Renal cortical epithelial cell (primary cell): ENCODE measurements at places on chromosomes 11 and 22. TPM values are rescaled to one million over a fixed set of nuclear protein-coding genes. Genes with fewer than 3 reads are reported as not detected.

- DNase-seq, result no peak
Measured at GRCh38 chr22:28147401-28147800, 228.3 kb upstream of the PITPNB start.

- DNase-seq, result peak; percentile 94
Measured at GRCh38 chr11:10454878-10455631, at the start of gene AMPD3. TSS of gene AMPD3 (plus strand) at chr11:10455264. CDS start at chr11:10461520, 6,256 bp downstream.

DNA sequence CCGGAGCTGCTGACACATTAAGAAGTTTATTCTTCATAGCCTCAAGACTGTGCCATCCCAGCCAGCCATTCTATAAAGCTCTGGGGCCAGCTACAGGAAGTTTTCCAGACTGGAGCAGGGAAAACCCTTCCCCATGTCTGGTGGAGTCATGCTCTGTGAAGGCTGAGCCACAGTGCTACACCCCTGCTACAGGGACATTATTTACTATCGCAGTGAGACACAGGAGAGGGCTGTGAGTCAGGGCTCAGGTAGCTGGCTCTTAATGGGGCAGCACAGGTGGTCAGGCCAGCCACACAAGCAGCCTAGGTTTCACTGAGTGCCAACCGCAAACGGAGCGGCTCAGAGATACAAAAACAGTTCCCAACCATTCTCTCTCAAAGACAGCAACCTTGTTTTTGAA lies 12.1 kb downstream of the HPS4 start:
- peak; percentile 97 for DNase-seq

DNA sequence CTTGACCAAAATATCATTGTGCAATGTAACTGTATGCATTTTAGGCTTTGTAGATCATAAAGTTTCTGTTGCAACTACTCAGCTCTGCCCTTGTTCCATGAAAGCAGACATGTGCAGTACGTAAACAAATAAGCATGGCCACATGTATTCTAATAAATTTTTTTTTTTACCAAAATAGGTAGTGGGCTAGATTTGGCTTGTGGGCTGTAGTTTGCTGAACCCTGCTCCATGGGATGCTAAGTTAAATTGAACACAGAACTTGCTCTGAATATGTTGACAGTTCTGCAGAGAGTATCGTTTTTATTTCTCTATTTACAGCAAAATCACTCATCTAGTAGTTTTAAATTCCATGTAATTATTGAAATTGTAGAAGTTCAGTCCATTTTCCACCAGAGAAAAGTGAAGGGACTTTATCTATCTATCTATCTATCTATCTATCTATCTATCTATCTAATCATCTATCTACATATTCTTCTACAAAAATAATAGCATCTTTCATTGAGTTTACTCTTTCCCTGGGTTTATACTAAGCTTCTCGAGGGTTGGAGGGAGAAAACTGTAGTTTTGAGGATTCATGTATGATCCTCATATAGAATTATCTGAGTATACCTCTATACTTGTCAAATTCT lies 9.5 kb upstream of the OOSP4A start:
- DNase-seq, result no peak

GRCh38 chr11:8371516-8371884 lies 107.8 kb upstream of the LMO1 start:
- DNase-seq, result no peak

DNA sequence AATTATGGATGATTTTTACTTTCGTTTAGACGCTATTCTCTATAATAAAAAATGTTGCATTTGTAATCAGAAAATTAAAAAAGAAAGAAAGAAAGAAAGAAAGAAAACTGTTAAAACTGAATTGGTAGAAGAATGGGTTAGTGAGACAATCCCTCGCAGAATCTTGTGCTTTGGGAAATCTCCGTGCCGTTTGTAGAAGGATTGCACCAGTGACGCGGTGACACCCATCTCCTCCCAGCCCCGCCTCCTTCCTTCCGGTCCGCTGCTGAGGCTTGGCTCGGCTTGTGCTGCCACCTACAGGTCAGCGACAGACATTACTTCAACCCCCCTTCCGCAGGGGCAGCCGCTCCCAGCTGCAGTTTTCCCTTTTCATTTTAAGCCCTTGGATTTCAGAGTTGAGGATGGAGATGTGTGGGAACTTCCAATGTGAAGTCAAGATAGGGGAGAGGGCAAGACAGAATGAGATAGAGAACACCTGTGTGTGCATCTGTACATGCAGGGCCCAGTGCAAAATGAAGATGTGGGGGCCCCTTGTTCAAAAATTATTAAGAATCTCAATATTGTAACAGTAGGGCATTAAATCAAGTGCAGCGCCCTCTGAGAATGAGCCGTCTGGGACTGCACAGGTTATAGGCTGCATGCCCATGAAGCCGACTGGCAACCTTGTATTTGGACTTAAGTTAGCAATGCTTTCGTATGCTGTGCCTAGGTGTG lies 41.1 kb downstream of the TST start:
- DNase-seq, result peak; percentile 62

- no peak for DNase-seq
Measured at GRCh38 chr11:1308743-1309497, 512 bp downstream of the TOLLIP start.

DNA sequence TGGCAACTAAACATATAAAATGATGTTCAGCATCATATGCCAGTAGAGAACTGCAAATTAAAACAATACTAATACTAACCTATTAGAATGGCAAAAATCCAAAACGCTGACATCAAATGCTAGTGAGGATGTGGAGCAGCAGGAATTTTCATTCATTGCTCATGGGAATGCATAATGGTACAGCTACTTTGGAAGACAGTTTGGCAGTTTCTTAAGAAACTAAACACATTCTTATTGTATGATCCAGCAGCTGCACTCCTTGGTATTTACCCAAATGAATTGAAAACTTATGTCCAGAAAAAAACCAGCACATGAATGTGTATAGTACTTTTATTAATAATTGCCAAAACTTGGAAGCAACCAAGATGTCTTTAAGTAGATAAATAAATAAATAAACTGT lies 258.0 kb downstream of the TENM4 start:
- DNase-seq, result no peak

GRCh38 chr11:69361048-69361447 lies 67.1 kb downstream of the MYEOV start:
- DNase-seq, result no peak

GRCh38 chr11:117884994-117885393 lies 8.5 kb upstream of the FXYD6 start:
- peak; percentile 47 for DNase-seq

DNA sequence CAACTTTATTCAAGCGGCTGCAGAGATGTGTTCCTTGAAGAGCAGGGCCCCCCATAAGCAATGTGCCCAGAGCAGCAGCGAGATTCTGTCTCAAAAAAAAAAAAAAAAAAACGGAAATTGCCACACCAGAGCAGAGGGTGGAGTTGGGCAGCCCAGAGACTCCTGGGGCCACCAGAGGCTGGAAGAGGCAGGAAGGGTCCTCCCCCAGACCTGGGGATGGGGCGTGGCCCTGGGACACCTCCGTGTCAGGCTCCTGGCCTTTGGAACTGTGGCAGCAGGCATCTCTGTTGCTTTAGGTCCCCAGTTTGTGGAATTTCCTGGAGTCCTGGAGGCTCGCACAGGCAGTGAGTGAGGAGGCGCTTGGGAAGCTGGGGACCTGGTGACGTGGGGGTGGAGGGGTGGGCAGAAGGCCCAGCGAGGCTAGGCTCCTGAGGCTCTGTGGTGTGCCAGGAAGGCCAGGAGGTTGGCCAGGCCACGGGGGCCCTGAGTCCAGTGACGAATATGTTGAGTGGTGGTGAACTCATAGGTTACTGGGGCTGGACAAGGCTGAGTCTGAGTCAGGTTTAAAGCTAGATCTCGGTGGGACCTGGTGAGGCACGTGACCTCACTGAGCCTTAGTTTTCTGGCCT lies 735.6 kb downstream of the BRD1 start:
- no peak for DNase-seq

- no peak for DNase-seq
Measured at GRCh38 chr11:58134151-58134550, 8.8 kb upstream of the OR9I1 start.

- no peak for DNase-seq
Measured at GRCh38 chr11:47569646-47570045, 4.2 kb downstream of the PTPMT1 start.

DNA sequence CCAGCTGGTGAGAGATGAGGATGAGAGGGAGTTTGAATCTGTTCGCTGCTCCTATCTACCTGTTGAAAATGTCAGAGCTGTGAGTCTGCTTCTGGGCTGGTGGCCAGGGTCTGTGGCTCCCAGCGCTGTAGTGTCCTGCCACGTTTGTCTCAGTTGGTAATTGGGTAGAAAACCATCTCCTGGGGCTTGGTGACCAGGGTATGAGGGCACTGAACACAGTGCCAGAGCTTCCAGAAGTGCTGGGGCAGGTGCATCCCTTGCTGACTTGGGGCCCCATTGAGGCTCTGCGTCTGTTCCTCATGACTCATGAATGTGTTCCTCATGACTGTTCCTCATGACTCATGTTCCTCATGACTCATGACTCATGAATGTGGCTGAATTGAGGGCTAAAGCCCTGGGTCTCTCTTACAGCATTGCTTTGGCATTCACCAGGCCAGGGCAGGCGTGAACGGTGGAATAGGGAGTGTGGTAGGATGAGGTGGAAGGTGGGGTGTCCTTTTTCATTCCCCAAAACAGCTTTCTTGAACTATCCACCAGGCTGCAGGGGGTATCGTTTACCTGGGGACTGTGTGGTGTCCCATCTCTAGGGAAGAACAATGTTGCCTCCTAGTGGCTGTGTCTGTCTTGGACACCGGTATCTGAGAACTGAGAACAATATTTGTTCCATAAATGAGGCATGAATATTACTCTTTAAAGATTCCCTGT lies 139.5 kb downstream of the COMMD9 start:
- peak; percentile 99 for DNase-seq

DNA sequence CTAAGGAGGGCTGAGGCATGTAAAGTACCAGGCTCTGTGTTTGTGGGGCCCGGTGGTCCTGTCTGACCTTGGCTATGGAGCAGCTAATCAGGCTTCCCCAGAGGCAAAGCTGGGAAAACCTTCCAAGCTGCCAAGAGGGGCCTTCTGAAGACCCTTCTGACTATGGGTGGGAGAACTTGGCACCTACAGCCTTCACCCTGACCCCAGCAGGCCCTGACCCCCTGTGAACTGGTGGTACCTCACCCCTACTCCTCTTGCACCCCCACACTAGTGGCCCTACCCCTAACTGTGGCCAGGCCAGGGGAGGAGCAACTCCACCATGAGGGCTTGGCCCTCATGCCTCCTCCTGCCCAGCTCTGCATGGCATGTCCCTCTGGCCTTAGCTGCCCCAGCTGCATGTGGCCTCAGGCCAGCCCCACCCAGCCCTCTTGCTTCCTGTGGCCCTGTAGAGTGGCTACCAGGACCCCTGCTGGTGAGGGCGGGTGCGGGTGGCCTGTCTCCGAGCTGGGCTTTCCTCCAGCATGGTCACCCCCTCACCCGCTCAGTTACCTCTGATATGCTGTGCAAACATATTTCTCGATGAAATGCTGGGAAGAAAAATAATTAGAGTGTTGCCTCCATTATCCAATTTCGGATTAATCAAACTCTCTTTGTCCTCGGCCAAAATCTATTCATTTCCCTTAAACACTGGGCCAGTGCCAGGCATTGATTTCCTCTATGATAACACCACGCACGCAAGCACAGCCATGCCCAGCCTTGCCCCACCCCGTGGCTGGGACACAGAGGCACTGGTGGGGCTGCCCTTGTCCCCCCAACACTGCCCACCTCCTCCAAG lies 7.5 kb downstream of the GNAZ start:
- no peak for DNase-seq

GRCh38 chr22:21816472-21816786 lies 51.0 kb downstream of the MAPK1 start:
- no peak for DNase-seq

DNA sequence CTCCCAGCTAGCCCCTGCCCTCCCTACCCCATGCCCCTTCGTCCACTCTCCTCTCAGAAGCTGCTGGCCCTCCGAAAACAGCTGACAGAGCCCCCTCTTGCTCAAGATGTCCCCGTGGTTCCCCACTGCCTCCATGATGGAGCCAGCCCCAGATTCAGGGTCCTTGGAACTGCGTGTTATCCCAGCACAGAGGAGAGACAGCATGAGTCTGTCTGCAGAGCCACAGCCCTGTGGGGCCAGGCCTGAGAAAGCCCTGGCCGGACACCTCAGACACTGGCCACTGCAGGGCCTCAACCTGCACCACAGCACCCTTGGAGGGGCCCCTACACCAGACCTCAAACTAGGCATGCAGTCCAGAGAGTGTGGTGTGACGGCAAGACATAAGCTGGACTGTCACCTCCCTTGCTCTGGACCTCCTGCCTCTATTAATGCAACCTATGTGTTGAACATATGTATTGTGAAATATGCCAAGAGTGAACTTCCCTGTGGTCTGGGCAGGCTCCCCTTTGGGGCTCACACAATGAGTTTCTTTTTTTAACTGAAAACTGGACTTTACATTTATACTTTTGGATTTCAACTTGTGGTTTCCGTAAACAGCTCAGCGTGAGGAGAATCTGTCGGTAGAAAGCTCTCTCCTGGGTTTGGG lies 9.6 kb downstream of the PNPLA5 start:
- DNase-seq, result no peak

DNA sequence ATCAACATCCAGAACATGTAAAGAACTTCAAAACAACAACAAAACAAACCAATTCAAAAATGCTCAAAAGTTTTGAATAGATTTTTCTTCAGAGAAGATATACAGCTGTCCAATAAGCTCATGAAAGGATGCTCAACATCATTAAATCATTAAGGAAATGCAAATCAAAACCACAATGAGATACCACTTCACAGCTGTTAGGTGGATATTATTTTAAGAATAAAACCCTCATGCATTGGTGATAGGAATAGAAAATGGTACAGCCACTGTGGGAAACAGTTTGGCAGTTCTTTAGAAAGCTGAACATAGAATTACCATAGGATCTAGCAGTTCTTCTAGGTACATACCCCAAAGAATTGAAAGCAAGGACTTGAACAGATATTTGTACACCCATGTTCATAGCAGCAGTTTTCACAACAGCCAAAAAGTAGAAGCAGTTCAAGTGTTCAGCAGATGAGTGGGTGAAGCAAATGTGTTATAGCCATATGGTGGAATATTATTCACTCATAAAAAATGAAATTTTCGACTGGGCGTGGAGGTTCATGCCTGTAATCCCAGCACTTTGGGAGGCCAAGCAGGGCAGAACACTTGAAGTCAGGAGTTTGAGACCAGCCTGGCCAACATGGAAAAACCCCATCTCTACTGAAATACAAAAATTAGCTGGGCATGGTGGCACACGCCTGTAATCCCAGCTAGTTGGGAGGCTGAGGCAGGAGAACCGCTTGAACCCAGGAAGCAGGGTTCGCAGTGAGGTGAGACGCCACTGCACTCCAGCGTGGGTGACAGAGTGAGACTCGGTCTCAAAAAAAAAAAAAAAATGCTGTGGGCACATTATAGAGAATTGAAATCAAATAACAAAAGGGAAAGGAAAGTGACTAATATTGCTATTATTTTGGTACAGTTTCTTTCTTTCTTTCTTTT lies 42.9 kb downstream of the CBL start:
- DNase-seq, result no peak

The UBE4A gene
- 34.0 and 42.2 TPM in 2 replicates for total RNA-seq

The HEPHL1 gene
- total RNA-seq, result 0.35 and 0.69 TPM in 2 replicates

The DDB1 gene
- total RNA-seq, result 281 and 392 TPM in 2 replicates

The TRIM3 gene
- 5.6 and 16.5 TPM in 2 replicates for total RNA-seq

The DENND6B gene
- total RNA-seq, result 2.4 and 11.9 TPM in 2 replicates

The RBFOX2 gene
- 72.8 and 125 TPM in 2 replicates for total RNA-seq

The TYR gene
- not detected in 2 replicates for total RNA-seq

The XKR3 gene
- total RNA-seq, result 0.15 TPM in 1 of 2 replicates, not detected in the other

The UBQLN3 gene
- total RNA-seq, result 0.05 TPM in 1 of 2 replicates, not detected in the other
